OCI-M1 (cell line): ENCODE measurements at places on chromosomes 13 and 19.

DNA sequence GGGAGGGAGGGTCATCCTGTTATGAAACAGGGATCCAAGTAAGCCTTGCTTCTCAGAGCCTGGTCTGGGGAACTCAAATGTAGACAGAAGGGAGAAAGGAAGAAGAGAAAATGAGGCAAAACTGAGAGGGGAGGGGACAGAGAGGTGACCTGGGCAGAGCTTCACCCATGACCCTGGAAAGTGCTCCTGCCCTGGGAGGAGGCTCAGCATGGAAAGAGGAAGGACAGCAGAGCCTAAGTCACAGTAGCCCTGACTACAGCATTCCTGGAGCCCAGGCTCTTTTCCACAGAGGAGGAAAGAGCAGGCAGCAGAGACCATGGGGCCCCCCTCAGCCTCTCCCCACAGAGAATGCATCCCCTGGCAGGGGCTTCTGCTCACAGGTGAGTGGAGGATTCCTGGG is at the start of gene CEACAM3:
TSS of gene CEACAM3 (plus strand) at position 226 of the 400 bp plus-strand sequence. CDS start at position 317, 91 bp downstream.
- no peak for DNase-seq

DNA sequence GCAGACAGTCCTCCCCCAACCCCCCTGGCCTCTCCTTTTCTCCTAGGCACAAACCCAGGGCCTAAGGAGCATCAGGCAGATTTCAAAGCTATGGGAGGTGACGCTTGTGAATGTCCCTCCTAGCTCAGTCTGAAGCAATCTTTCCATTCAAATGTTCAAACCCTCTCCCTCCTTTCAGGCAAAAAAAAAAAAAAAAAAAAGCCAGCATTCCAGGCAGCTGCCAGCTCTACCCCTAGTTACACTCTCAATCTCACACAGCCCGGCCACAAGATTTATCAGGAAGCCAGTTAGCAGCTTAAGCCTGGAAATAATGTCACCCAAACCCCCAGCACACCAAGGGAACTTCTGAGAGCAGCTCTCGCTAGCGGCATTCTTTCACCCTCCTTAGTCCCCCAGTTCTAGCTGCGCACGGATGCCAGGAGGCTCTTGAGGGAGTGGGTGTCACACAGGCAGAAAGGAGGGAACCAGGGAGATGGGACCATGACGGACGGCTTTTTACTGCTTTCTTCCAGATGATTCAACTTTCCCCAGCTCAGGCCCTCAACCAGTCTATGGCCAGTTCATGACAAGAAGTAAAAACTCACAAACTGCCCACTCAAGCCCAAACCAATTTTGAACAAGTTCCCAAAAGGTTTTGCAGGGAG is 6.3 kb downstream of the SH3GL1 start:
- DNase-seq = no peak

DNA sequence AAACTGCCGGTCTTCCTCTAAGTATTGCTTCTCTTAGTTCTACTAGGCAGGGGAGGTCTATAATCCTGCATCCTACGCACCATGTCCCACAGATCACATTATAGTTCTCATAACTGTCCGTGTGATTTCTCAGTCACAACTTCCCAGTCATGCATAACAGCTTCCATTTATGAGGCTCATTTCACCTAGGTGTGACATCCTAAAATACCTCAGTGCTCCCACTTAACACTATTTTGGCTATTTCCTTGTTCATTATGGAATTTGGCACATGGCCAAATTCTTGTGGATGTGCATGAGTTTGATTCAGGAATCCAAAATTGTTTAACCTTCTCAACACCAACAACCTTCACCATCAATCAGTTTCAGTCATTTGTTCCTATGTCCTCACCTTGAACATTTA is 989.9 kb downstream of the OLFM4 start:
- no peak for DNase-seq

GRCh38 chr19:4388337-4389063 is 11.8 kb downstream of the SH3GL1 start:
- DNase-seq = no peak

- peak; percentile 22 for DNase-seq
Observed at GRCh38 chr13:20869540-20869939, 33.0 kb downstream of the XPO4 start.
